ENCODE measurements at places on chromosomes 4 and X.

DNA sequence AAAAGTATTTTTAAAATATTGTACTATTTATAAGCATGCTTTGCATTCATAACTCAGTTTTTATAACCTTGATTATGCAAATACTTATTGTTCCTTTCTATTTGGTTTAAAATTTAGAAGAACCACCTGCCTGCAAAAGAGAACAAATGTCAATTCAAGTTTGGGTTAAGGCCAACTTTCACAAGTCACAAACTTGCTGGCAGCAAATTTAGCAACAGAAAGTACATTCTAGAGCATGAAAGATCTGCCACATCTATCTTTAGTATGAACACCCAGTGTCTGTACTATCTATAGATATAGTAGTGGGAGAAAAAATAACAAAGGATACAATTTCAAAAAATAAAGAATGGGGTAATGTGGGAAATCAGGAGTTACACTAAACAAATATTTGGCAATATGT lies 1014.2 kb downstream of the C4orf33 start:
- DNase-seq = no peak

GRCh38 chr4:132382243-132382642 lies 766.9 kb upstream of the PCDH10 start:
- DNase-seq = no peak

DNA sequence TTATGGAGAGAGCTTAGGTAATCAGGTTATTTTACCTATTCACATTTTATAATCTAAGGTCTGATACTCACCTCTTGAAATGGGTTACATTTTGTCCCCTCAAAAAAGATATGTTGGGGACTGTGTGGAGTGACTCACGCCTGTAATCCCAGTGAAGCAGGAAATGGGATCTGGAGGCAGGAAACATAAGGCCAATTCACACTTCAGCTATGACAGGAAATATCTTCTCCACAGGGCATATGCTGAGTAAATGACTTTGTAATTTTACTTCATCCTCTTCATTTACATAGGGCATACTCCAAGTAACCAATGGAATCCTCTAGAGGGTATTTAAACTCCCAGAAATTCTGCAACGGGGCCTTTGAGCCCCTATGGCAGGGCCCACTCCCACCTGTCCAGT lies 54.8 kb upstream of the ZMAT1 start:
- DNase-seq = peak; percentile 43

DNA sequence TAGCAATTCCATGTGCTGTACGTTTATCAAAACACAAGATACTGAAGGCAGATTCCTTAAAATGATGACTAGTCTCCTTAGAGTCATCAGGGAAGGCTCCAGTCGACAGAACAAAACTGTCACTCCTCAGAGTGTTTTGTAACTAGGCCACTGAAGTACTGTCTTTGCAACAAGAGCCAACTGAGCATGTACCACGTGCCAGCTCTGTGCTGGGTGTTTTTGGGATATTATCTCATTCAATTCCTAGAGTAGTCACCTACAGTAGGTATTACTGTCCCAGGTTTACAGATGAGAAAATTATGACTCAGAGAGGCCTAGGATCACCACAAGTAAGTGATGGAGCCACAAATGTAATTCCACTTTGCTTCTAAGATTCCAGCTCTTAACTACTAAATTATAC lies 18.3 kb upstream of the NUP54 start:
- no peak for DNase-seq

- DNase-seq = peak; percentile 76
Measured at GRCh38 chr4:11397146-11397545, 31.5 kb downstream of the HS3ST1 start.

DNA sequence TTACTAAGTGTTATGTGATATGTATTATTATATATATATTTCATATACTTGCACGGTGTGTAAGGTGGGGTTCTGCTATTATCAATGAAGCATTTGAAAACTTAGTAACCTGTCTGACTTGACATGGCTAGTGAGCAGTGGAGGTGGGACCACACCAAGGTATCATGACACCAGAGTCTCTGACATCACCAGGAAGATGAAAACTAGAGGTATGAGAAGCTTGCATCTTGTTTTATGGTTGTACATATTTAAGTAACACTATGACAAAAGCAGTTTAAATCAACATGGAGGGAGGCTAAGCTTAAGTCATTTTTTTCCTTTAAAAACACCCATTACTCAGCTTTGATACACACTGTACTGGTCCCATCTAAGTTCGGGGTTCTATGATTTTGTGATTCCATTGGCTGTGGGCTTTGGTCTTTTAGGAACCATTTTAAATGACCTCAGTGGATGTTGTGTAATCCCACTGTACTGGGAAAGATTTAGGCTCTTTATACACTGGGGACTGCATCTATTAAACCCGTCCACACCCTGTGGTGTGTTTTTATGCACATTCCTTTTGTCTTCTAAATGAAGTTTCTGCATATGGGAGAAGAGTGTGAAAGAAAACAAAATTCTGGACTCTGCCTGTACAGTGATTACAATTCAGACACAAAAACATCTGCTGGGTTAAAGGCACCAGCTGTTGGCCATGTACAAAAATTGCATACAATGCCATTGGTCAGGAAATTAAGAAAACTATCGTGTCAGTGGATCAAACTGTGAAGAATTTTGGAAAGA lies 570.6 kb downstream of the SPRY1 start:
- DNase-seq = no peak

- no peak for DNase-seq
Measured at GRCh38 chrX:115390078-115390477, 100.6 kb downstream of the LUZP4 start.

DNA sequence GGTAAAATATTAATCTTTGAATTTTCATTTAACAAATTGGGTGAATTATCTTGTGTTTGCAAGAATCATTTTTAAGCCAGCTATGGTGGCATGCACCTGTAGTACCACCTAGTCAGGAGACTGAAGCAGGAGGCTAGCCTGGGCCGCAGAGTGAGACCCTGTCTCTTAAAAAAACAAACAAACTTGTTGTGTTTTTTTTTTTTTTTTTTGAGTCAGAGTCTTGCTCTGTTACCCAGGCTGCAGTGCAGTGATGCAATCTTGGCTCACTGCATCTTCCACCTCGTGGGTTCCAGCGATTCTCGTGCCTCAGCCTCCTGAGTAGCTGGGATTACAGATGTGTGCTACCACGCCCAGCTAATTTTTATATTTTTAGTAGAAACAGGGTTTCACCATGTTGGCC lies 2.2 kb downstream of the TXLNG start:
- DNase-seq = no peak
